ENCODE measurements at places on chromosomes 4 and X.

DNA sequence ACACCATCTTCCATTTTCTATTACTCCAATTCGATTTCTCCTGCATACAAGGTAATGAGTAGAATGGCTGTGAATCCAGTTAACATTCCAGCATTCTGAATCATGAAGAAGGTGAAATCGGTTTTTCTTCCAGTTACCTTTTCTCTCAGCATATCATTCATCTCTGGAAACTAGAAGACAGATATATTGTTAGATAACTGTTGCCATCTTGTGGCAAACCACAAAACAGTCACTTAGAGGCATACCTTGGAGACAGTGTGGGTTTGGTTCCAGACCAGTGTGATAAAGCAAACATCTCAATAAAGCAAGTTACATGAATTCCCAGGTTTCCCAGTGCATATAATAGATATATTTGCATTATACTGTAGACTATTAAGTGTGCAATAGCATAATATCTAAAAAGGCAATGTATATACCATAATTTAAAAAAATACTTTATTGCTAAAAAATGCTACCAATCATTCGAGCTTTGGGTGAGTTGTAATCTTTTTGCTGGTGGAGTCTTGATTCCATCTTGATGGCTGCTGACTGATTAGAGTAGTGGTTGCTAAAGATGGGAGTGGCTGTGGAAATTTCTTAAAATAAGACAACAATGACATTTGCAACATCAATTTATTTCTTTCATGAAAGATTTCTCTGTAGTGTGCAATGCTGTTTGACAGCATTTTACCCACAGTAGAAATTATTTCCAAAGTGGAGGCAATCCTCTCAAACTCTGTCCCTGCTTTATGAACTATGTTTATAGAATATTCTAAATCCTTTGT, 82.1 kb downstream of the SLC39A8 start:
- DNase-seq, result no peak

- no peak for DNase-seq
These were observed 880.8 kb downstream of the TECRL start for GRCh38 chr4:63528256-63528991.

- DNase-seq, result no peak
These were observed 13.3 kb downstream of the CLDN22 start for GRCh38 chr4:183306811-183307210.

- no peak for DNase-seq
These were observed 27.0 kb downstream of the GPM6A start for GRCh38 chr4:175784986-175785525.

GRCh38 chr4:53653484-53654053, 62.3 kb upstream of the LNX1 start:
- DNase-seq, result no peak

GRCh38 chr4:180855184-180855583, 1388.0 kb upstream of the TENM3 start:
- no peak for DNase-seq

- DNase-seq, result no peak
These were observed 111.5 kb downstream of the MID1 start for GRCh38 chrX:10508891-10509290.

- no peak for DNase-seq
These were observed 34.1 kb upstream of the CLDN24 start for GRCh38 chr4:183356173-183356830.

- DNase-seq, result no peak
These were observed 136.4 kb downstream of the REPS2 start for GRCh38 chrX:17082831-17083230.

GRCh38 chrX:104098151-104098808, 14.0 kb upstream of the ZCCHC18 start:
- DNase-seq, result no peak

- DNase-seq, result no peak
These were observed 19.7 kb upstream of the ABCG2 start for GRCh38 chr4:88177983-88178625.

DNA sequence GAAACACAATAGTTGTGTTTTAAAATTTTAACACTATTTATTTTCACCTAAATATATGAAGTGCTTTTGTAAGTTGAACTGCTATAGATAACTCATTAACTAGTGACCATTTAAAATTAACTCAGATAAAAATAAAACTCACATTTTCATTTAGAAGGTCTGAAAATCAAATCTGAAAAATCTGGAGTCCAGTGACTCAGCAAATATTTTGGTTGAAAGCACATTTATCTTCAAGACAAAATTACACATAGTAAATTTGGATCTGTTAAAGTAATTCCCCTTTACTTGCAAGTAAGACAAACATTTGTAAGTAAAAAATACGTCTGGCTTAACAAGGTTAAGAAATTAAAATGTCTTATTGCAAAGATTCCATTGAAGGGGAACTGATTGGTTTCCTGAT, 589.1 kb downstream of the TRIML1 start:
- DNase-seq, result no peak

- no peak for DNase-seq
These were observed 71.7 kb downstream of the USP38 start for GRCh38 chr4:143256456-143256855.

DNA sequence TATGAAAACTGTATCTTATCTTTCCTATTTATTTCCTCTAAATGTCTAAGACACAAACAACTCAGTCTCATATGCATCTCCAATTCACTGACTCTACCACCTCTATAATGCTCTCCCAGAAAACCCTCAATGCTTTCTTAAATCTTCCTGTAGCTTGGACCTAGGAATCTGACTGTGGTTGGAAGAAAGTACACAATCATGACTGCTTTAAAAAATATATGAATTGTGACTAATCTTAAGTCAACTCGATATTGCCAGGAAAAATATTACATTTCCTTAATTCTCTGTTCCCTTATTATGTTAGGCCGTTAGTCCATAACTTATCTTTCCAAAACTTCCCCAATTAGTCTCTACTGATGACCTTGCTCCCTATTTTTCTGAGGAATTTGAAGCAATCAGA, 87.0 kb downstream of the SPCS3 start:
- DNase-seq, result no peak

DNA sequence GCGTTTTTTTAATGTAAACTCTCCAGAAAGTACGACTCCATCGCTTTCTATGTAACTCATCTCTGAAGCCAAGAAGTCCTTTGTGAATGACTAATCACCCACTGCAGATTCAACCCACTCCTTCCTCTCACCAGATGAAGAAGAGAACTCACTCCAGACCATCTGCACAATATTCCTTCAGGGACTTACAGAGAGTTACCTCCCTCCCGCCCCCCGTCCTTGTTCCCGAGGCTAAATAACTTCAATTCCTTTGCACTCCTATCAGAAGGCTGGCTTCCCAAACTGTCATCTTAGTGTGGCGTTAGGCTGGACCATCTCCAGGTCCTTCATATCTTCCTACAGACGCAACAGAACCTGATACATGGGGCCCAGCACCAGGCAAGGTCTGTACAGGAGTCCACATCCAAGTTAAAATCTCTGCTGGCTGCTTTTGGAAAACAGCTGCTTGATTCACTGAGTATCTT, 82.4 kb downstream of the AFAP1 start:
- no peak for DNase-seq

DNA sequence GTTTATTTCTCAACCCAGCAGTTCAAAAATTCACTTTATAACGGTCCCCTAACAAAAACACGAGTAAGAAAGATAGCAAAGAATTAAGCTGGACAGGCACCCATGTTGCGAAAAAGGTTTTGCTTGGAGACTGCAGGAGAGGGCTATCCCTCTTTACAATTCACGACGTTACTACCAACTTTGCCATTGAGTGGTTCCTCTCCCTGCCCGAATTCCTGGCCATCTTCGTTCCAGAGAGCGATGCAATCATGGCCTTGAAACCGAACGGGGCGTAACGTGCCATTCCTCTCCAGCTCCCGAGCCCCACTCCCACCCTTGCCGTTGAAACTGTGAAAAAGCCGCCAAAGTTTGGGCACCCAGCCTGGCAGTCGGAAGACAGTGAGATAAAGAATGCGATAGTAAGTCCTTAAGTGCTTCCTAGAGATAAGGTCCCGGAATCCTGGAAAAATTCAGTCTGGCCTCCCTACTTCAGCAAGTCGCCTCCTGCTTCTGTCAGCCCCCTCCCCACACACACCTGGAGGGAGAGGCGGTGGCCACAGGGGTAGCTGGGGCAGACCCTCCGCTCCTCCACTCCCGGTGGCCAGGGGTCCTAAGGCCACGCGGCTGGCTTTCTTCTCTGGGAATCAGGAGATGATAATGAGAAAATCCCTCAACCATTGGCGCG, 65.2 kb downstream of the FBXO8 start:
- DNase-seq, result no peak

Measured in osteocyte (in vitro differentiated cells).